ENCODE measurements at places on chromosomes 13 and 19.

DNA sequence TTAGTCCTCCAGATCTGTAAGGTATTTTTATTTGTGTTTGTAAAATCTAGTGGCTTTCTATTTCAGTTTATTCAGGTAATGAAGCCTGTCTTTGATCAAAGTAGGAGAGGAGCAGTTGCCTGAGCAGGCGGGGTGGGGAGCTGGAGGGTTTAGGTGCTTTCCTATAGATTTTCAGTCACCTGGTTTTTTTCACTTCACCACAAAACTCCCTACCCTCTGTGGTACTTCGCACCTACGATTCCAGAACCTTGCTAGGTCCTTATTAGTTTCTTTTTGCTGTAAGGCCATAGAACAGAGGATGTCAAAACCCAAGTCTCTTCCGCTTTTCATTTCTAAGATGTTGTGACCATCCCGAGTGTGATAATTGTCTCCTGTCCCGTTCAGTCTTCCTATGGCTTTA lies 26.6 kb downstream of the SLAIN1 start:
- no peak for DNase-seq

- DNase-seq: no peak
Observed at GRCh38 chr19:38837656-38838121, 6.1 kb upstream of the ECH1 start.

DNA sequence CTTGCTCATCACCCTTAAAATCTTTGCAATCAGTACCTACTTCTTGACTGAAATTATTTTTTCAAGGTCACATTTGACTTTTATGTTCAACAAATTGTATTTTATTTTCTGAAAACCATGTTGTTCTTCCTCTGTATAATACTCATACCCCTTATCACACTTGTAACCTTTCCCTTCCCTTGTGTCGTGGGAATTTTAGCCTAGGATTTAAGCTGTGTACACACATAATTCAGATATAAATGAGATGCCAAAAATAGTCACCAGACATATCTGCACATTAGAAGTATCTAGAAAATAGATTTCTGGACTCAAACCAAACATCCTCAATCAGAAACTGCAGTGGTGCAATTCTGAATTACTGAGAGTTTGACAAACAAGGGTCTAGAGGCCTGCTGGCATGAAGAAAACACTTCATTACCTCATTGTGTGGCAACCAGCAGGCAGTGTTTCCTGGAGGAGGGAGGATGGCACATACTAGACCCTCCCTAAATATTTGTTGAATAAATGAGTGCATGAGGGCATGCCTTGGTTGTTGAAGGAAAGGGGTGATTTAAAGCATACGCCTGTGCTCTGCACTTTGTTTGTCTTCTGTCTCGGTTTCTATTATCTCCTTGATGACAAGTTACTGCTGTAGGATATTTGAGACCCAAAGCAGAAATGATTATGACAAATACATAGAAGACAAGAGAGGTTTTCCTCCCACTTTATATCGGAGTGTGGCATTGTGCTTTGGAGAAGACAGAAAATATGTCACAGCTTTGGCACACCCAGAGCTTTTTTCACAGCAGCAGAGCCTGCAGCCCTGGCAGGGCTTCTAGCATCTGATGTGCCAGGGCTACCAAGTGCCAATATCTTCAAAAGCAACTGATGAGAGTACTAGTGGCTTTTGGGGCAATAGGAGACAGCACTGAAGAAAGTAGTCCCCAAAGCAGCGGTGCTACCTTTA lies 881.1 kb downstream of the PCDH9 start:
- DNase-seq: no peak

- DNase-seq: no peak
Observed at GRCh38 chr13:33270895-33271538, 14.5 kb downstream of the STARD13 start.

- peak; percentile 16 for DNase-seq
Observed at GRCh38 chr13:94709001-94709834, 3.1 kb downstream of the SOX21 start.

GRCh38 chr13:25608181-25608580 lies 236.4 kb downstream of the ATP8A2 start:
- DNase-seq: no peak

DNA sequence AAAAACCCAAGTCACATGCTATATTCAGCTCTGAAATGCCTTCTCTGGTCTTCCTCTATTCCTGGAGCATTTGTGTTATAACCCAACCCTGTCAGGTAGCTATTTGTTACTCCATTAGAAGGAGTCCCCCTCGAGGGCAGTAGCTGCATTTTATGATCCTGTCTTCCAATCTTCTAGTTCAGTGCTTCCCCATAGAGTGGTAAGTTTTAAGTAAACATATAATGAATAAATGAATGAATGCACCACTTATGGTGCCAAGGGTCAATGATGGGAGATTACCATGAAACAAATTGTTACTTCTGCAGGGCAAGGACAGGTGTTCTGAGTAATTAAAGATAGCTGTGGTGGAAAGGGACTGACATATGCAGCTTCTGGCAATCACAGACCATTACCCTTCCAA lies 4.0 kb downstream of the RASL11A start:
- no peak for DNase-seq

DNA sequence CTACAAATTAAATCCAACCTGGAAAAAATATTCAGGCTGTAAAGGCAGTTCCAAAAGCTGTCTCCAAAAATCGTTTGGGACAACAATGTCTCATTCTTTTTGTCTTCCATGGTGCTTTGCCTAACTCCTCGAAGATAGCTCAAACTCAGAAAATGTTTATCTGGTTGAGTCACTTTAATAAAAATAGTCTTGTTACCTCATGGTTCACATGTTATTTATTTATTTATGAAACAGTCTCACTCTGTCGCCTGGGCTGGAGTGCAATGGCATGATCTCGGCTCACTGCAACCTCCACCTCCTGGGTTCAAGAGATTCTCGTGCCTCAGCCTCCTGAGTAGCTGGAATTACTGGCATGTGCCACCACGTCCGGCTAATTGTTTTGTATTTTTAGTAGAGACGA lies 4.9 kb upstream of the BRD4 start:
- no peak for DNase-seq

DNA sequence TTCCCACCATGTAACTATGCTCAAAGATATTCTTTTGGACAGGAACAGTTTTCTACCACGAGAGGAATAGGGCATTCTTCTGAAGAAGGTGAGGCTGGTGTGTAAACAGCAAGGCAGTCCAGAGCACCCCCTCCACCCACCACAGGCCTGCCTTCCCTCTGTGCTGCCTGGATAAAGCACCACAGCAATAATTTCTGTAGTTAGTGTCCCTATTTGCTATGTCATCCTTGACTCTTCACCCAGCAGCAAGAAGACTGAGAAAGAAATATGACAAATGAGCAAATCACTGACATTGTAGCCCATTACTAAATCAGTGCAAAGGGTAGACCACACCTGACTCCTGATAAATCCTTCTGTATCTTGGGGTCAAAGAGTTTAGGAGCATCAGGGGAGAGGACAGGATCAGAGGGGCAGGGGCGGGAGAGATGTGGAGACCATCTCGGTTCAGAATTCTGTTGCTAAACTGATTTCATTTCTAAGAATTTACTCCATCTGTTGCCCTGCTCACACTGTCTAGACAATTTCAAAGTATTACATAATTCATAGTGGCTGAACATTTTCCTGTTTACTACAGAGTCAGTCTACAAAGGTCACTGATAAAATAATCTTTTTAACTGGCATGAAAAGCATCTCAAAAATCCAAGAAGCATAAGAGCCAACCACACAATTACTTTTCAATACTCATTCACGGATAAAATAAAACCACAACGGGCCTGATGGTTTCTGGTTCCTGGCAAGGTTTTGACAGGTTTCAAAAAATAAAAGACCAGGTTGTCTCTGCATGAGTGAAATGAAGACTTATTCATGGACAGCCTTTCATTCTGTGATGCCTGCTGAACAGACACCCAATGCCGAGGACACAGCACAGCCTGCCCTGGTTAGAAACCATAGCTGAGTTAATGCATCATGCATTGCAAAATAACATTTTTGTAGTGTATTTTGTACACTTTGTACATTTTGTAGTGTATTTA lies 88.4 kb upstream of the IRS2 start:
- DNase-seq: no peak

GRCh38 chr13:54216221-54216620 lies 1187.6 kb downstream of the OLFM4 start:
- DNase-seq: no peak

DNA sequence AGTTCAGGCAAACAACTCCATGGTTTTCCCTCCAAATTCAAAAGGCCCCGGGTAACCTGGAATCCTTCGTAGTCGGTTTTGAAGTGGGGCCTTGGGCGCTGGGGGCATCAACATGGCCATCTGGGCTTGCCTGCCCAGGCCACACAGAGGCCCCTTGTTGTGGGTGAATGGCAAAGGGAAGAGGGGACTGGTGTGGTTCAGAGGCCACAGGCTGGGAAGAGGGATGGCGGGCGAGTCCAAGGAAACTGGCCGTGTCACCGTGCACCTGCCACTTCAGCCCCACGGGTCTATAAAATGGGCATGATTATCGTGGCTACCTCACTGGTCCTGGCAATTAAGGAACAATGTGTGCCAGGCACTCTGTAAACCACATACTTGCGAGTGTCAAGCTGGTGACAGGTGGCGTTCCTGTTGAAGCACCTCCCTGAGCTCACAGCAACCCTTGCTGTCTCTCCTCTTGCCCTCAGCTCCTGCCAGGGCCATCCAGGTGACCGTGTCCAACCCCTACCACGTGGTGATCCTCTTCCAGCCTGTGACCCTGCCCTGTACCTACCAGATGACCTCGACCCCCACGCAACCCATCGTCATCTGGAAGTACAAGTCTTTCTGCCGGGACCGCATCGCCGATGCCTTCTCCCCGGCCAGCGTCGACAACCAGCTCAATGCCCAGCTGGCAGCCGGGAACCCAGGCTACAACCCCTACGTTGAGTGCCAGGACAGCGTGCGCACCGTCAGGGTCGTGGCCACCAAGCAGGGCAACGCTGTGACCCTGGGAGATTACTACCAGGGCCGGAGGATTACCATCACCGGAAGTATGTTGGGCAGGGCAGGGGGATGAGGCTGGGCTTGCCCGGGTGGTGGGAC lies 1.3 kb downstream of the LSR start:
- no peak for DNase-seq

DNA sequence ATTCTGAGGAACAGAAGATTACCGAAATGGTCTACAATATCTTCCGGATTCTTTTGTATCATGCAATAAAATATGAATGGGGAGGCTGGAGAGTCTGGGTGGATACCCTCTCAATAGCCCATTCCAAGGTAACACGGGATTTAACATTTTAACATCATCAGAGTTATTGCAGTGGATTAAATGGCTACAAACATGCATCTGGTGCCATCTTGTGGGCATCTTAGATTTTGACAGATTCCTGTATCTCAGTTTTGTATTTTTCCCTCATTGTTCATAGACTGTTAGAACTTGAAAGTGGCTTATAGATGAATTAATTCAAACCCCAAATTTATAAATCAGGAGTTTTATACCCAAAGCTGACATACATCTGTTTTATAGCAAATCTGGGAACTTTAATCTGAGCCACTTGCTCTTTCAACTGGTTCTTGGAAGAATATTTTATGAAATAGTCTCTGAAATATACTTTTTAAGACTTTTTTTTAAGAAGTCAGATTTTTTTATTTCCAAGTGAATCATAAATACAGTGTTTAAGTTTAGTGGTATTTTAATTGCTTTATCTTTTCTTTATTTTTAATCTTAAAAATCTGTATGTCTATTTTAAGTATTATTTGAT lies 215.2 kb downstream of the NBEA start:
- DNase-seq: peak; percentile 70

All from NCI-H526 treated with DMSO at 0.1 percent for 48 hours (cell line).